ENCODE measurements at places on chromosomes 1 and 21. TPM values are rescaled to one million over a fixed set of nuclear protein-coding genes. Genes with fewer than 3 reads are reported as not detected.

- no peak for DNase-seq
These were observed 158.7 kb downstream of the SIPA1L2 start for GRCh38 chr1:232471250-232471649.

Gene MECR
- 28.1 TPM for polyA plus RNA-seq

GRCh38 chr1:199135901-199136300, 497.1 kb downstream of the PTPRC start:
- DNase-seq: no peak

DNA sequence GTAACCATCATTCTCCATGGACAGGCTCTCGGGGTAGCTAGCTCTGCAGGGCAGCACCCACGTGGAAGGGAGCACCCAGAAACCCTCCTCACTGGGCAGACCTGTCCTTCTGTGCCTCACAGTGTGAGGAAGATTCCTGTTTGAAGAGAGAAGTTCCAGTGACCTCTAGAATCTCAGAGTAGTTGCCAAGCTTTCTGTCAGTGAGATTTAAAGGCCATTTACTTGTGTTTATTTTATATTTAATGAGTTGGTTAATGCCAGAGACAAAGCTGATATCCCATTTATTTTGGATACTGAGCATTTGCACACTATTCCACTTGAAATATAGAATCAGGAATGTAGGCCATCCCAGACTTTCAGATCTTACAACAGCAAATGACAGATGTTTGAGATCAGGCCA, 28.7 kb downstream of the MTARC1 start:
- DNase-seq: no peak

Gene C1orf74
- 3.8 TPM for polyA plus RNA-seq

Gene PTCH2
- polyA plus RNA-seq: 5.5 TPM

Gene FMO4
- 25.4 TPM for polyA plus RNA-seq

GRCh38 chr1:166479052-166479631, 312.3 kb upstream of the FAM78B start:
- peak; percentile 13 for DNase-seq

DNA sequence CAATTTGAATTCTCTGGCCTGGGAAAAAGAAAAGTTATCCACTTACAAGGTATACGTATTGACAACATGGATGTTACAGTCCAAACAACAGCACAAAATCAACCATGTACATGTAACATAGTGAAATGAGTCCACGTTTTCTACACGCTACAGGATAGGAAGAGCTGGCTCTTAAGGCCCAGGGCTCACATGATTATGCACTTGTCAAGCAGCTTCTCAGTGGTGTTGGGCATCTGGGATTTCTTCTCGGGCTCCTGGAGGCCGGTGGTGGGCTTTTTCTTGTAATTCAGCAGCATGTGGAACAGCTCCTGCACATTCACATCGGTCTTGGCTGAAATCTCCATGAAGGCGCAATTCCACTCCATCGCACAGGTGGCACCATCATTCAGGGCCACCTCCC, 4.0 kb downstream of the DIRAS3 start:
- no peak for DNase-seq

Gene TNFRSF14
- 16.5 TPM for polyA plus RNA-seq

Gene PAPPA2
- 45.8 TPM for polyA plus RNA-seq

DNA sequence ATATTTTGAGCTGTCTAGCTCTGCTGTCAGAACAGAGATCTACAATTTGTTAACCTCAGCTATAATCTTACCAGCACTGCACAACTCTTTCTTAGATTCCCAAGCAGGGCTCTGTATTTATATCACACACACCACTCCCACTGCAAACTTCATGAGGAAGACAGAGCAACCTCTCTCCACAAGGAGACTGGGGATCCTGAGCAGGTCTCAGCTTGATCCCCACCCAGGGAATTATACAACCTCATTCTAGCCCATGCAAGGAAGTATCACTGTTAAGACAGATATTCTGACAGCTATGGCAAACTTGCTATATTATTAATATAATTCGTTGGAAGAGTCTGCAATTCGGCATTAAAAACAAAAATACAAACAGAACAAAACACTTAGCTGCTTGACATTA, 40.4 kb downstream of the EGLN1 start:
- DNase-seq: no peak

DNA sequence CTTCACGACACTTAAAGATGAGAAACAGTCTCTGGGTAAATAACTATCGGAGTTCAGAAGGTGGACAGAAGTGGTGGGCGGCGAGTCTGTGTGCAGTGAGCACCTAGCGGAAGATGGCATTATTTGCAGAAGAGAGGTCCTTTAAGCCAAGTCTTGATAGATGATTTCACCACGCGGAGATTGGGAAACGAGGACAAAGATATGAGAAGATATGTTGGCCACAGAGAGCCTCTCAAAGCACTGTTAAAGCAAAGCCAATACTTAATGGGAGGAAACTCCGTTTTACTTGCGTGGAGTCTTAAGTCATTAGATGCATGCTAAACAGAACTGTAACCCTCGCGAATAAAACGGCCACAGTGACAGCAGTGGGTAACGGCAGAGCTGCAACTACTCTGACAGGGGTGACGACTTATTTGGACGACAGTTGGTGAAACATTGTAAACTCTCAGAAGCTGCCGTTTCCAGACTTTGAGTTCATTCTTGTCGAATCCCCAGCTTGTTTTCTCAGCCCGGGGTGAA, 577 bp upstream of the CEP350 start:
- peak; percentile 6 for DNase-seq

GRCh38 chr1:46370214-46370633, 23.9 kb upstream of the FAAH start:
- DNase-seq: no peak

GRCh38 chr21:15053500-15053899, 11.3 kb downstream of the NRIP1 start:
- no peak for DNase-seq

DNA sequence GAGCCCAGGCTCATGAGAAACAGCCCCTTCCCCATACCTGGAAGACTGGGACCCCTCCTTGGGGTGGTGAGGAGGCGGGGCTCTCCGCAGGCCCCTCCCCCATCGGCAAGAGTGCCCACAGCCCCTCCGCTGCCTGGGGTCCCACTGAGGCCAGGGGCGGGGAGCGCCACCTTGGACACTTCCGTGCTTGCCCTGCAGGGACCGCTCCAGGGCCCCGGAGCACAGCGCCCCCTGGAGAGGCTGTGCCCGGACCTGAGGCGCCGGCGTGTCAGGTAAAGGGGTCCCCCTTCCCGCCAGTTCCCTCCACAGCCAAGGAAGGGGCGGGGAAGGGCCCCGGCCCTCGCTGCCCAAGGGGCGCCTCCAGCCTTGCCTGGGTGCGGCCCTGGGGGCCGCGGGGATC, 21.5 kb downstream of the INAVA start:
- no peak for DNase-seq

- DNase-seq: no peak
These were observed 104.8 kb upstream of the ATP1A1 start for GRCh38 chr1:116268211-116268610.

All from renal cortex interstitium (tissue), 15 donors.